Fibroblast of skin of right quadriceps (primary cell): ENCODE measurements at places on chromosomes 13 and 19.

DNA sequence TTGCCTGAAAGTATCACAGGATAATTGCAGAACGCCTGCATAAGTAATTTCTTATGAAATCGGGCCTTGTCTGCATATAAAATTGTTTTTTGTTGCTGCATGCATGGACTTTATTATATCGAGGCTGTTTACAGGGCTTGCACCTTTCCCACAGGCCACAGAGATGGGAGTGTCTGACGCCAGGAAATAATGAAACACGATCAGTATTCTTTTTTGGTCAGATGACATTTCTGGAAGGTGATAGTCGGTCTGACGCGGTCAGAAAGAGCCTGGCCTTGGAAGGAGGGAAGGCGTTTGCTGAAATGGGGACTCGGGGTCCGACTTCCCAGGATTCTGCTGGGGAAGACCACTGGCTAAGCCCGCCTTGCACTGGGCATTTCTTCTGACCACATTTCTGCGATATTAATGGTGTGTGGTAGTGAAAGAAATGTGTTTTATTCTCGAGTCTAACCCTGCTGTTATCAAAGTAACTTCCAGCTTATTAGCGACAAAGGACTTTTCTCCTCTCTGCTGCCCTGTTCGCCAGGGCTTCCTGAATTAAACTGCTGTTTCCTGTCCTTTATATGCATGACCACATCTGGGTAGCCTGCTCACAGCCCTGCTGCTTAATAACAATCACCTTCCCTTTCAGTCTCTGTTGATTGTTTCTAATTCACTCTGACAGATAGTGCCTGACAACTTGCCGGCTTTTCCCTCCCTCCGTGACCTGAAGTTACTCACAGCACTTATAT, 11.6 kb upstream of the ZNF536 start:
- DNase-seq, result no peak

DNA sequence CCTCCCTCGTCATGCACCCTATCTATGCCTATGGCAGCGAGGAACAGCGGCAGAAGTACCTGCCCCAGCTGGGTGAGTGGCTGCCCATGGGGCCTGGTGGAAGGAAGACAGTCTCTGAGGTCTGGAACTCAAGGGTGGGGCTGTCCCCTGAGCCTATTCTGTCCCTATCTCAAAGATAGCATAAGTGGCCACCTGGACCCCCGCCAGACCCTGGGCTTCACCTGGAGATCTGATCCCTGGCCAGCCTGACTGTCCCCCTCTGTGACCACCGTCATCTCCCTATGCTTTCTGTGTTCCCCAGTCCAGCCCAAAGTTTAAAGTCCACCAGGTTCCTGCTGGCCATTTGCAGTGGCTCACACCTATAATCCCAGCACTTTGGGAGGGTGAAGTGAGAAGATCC, 2.6 kb downstream of the GCDH start:
- no peak for DNase-seq

DNA sequence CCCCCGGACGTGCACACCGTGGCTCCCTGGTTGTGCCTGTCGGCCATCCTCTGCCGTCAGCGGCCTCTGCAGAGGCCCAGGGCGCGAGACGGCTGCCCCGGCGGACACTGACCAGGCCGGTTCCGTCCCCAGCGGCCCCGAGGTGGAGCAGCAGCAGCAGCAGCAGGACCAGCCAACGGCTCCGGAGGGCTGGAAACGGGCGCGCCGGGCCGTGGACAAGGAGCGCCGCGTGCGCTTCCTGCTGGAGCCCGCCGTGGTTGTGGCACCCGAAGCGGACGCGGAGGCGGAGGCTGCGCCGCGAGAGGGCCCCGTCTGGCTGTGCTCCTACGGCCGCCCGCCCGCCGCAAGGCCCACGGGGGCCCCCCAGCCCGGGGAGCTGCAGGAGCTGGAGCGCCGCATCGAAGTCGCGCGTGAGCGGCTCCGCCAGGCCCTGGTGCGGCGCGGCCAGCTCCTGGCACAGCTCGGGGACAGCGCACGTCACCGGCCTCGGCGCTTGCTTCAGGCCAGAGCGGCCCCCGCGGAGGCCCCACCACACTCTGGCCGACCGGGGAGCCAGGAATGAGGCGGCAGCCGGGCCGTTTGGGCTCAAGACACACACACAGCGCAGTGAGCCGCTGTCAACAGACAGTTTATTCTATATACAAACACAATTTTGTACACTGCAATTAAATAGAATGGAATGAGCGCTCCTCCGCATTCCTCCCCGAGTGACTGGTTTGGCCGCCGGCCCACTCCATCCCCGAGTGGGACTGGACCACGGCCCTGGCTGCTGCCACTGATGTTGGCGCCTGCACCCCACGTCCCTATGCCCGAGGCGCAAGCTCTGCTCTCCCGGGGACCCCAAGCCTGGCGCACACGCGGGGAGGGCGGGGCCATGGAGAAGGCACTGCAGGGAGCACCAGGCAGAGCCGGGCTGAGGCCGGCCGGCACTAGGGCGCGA, 9.1 kb downstream of the GRIN3B start:
- peak; percentile 28 for DNase-seq

DNA sequence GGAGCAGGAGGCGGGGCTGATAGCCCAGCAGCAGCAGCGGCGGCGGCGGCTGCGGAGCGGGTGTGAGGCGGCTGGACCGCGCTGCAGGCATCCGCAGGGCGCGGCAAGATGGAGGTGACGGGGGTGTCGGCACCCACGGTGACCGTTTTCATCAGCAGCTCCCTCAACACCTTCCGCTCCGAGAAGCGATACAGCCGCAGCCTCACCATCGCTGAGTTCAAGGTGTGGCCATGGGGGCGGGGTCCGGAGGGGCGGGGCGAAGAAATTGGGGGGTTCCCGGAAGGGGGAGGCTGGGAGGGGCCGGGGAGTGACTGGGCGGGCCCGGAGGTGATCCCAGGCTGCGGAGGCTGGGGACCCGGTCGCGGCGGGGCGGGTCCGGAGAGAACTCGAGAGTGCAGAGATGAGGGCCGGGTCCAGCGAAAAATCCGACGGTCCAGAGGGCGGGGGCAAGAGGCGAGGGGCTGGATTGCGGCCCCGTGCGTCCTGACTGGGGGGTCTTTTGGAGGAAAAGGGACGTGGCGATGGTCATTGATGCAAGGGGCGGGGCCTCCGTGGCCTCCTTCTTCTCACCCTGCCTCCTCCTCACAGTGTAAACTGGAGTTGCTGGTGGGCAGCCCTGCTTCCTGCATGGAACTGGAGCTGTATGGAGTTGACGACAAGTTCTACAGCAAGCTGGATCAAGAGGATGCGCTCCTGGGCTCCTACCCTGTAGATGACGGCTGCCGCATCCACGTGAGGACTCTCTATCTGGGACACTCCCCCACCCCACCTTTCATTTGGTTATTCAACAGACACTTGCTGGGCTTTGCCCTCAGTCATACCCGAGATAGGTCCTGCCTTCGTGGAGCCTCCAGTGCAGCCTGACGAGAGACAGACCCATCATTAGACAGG, at the start of gene TBCB:
Gene TBCB (plus strand): TSS at position 16 of the 891 bp plus-strand sequence. CDS start 93 bp downstream, at position 109.
- no peak for DNase-seq

GRCh38 chr19:43797118-43797517, 5.1 kb downstream of the LYPD5 start:
- DNase-seq, result no peak

GRCh38 chr19:39412100-39412866, at the start of gene PLEKHG2:
Gene PLEKHG2 (plus strand): TSS chr19:39412669. CDS start chr19:39414087, 1,418 bp downstream.
- peak; percentile 100 for DNase-seq

DNA sequence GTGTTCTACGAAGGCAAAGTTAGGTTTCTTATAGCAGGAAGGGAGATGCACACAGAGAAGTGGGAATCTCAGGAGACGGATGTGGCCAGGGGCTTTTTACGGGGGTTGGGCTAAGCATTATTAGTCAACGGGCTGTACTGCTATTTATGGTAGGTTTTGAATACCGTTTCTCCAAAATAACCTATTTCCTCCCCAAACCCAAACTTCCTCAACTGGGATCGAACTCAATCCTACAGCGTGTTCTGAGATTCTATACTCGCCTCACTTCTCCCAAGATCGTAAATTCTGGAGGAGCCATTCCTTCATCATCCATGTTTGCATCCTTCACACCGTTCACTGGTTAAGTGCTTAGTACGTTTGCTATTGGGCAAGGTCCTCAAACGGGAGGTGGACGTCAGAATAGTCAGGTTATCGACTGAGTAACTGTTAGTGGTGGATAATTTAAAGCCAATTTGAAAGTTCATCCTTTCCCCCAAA, 1.2 kb upstream of the TRIM13 start:
- no peak for DNase-seq

GRCh38 chr13:25874907-25875306, 176.9 kb downstream of the SHISA2 start:
- DNase-seq, result no peak

DNA sequence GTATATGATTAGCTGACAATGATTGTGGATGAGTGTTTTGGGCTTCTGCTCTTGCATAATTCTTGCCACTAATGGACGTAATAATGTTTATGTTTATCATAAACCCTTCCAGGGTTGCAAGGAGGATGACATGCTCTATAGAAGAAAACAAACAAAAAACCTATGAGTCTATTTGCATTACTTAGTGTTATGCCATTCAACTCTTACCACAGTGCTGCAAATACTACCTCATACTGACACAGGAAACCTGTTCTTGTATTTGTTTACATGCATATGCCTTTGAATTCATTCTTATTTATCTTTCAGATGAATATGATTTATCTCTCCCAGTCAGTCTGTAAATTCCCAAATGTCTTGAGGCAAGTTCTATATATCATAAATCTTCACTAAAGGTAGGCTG, 39.6 kb upstream of the FREM2 start:
- DNase-seq, result no peak

DNA sequence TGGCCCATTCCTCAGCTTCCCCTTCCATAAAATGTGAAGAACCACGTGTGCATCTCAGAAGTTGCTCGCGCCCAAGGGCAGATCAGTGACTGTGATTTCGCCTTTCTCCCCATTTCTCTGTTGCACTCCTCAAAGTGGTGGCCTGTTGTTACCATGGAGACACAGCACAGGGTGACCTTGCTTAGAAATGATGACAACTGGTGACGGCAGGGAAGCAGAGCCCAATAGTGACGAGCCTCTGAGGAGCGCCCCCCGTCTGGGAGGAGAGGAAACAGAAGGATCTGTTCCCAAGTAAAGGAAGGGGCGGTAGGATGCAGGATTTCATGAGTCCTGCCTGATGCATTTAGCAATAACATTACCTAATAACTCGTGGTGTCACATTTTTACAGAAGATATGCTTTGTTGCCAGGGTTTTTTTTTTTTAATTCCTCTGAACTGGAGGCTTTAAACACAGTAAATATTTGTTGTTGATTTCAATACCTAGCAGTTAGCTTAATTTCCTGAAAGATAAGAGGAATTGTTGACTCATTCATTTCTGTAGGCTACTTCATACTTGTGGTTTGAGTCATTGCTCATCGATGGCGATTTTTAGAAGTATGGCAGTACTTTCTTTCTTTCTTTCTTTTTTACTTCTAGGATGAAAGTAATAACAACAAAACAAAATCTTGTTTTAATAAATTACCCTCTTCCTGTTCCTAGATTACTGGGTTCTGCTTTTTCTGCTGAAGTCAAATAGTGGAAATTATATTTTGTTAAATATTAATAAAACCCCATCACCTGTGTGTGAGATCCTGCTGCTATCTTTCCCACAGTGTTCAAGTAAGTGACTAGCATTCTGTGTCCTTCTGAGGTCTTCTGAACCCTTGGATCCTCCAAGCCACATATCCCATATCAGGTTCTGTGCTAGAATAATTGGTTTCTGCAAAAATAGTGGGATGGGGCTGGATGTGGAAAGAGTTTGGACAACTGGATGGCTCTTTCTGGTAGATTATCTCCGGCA, 36.0 kb downstream of the MBNL2 start:
- peak; percentile 90 for DNase-seq

DNA sequence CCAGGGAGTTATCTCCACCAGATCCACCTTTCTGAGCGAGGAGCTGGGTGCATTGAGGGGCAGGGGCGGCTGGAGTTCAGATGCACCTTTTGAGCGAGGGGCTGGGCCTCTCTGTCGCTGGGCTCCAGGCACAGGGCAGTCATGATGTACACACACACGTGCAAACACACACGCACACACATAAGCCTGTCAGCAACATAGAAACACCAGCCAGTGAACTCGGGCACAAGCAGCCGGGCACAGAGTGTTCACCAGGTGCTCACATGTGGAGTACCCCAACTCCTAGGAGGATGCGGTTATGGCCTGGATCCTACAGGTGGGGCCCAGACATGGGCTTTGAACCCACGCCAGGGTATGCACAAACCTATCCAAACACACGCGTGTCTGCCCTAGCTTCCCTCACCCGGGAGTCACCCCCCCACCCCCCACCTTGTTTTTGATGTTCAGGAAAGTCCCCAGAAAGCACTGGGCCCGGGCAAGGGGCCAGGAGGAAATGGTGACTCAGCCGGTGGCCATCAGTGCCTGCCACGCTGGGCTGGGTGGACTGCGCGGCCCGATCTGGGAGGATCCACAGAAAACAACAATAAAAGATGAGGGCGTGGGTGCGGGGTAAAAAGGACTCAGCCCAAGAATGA, 13.3 kb downstream of the ARRDC2 start:
- peak; percentile 87 for DNase-seq

GRCh38 chr19:31419871-31420445, 70.7 kb upstream of the TSHZ3 start:
- DNase-seq, result no peak

- no peak for DNase-seq
Measured at GRCh38 chr19:30093966-30094755, 152.1 kb downstream of the URI1 start.

DNA sequence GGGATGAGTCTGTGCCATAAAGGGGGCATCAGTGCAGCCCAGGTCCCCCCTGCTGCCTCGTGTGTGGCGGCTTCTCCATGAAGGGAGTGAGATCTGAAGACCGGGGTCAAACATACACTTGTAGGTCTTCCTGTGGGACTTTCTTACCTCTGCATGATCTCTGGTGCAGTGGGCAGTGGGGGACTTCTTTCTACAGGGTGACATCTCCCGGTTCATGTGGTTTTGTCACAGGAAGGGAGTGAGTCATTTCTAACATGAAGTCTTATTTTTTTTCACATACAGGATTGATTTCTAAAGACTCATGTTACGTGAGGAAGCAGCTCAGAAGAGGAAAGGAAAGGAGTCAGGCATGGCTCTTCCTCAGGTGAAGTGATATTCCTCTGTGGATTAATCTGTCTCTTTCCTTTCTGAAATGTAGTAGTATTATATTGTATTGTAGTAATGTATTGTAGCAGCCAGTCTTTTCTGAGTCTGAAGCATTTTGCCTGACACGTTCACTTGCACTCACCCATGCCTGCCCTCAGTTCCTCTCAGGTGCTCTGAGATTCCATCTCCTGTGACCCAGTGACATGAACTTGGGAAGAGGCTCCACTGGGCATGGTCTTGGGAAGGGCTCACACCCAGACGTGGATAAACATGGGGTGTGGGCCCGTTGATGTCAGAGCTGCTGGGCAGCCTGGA, 15.7 kb downstream of the ZNF808 start:
- no peak for DNase-seq

DNA sequence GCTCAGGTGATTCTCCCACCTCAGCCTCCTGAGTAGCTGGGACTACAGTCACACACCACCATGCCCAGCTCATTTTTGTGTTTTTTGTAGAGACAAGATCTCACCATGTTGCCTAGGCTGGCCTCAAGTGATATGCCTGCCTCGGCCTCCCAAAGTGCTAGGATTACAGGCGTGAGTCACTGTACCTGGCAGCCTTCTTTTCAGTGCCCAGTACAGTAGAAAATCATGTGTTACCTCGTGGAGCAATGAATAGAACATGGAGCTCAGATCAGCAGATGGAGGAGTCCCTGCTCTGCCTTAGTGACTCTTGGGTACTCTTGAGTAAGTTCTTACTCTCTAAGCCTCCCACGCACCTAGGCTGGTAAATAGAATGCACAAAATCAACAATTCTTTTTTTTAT, 44.7 kb downstream of the THSD1 start:
- no peak for DNase-seq
